Urinary bladder (tissue), 4 donors: ENCODE measurements at places on chromosomes 1 and 21. TPM values are rescaled to one million over a fixed set of nuclear protein-coding genes. Genes with fewer than 3 reads are reported as not detected.

AMY1C gene
- not detected for polyA plus RNA-seq

IL20 gene
- not detected for polyA plus RNA-seq

C1QA gene
- polyA plus RNA-seq = 223 TPM

WRAP73 gene
- polyA plus RNA-seq = 21.2 TPM

RHD gene
- polyA plus RNA-seq = not detected

GBP3 gene
- 10.2 TPM for polyA plus RNA-seq

OVAAL gene
- polyA plus RNA-seq = not detected

CELA2B gene
- not detected for polyA plus RNA-seq

CR1 gene
- 1.7 TPM for polyA plus RNA-seq

WLS gene
- 107 TPM for polyA plus RNA-seq

KRTAP19-1 gene
- polyA plus RNA-seq = not detected

C1orf21 gene
- 67.3 TPM for polyA plus RNA-seq

CLDN19 gene
- polyA plus RNA-seq = 0.38 TPM

LRRC53 gene
- polyA plus RNA-seq = not detected

CR2 gene
- polyA plus RNA-seq = 0.04 TPM

DNAH14 gene
- 2.8 TPM for polyA plus RNA-seq

AIRE gene
- 0.03 TPM for polyA plus RNA-seq

ELAVL4 gene
- 1.2 TPM for polyA plus RNA-seq

JAM2 gene
- 25.3 TPM for polyA plus RNA-seq

ENSA gene
- 152 TPM for polyA plus RNA-seq

CCDC27 gene
- polyA plus RNA-seq = not detected

MCOLN2 gene
- polyA plus RNA-seq = 0.43 TPM

MIS18A gene
- 7.0 TPM for polyA plus RNA-seq

SPRR1A gene
- not detected for polyA plus RNA-seq

AADACL4 gene
- not detected for polyA plus RNA-seq

NTNG1 gene
- 12.1 TPM for polyA plus RNA-seq

DCST1 gene
- polyA plus RNA-seq = not detected

CCDC30 gene
- 1.5 TPM for polyA plus RNA-seq

HCN3 gene
- 3.2 TPM for polyA plus RNA-seq

ANKRD34A gene
- polyA plus RNA-seq = 1.4 TPM

PCSK9 gene
- polyA plus RNA-seq = 0.09 TPM

FASLG gene
- polyA plus RNA-seq = 0.04 TPM

GUCA2B gene
- polyA plus RNA-seq = not detected

PODN gene
- polyA plus RNA-seq = 224 TPM

FOXD3 gene
- 1.1 TPM for polyA plus RNA-seq

MRPS14 gene
- 32.9 TPM for polyA plus RNA-seq

BATF3 gene
- polyA plus RNA-seq = 3.7 TPM

RGS21 gene
- polyA plus RNA-seq = not detected

BEND5 gene
- 10.8 TPM for polyA plus RNA-seq

SH3BGR gene
- polyA plus RNA-seq = 30.8 TPM

SYTL1 gene
- 31.0 TPM for polyA plus RNA-seq

NEGR1 gene
- 38.2 TPM for polyA plus RNA-seq

S100A7 gene
- not detected for polyA plus RNA-seq

CD55 gene
- 83.1 TPM for polyA plus RNA-seq

MPZ gene
- 10.2 TPM for polyA plus RNA-seq
